DMS 273 treated with DMSO at 0.1 percent for 48 hours (cell line): ENCODE measurements at places on chromosomes 1 and 21.

DNA sequence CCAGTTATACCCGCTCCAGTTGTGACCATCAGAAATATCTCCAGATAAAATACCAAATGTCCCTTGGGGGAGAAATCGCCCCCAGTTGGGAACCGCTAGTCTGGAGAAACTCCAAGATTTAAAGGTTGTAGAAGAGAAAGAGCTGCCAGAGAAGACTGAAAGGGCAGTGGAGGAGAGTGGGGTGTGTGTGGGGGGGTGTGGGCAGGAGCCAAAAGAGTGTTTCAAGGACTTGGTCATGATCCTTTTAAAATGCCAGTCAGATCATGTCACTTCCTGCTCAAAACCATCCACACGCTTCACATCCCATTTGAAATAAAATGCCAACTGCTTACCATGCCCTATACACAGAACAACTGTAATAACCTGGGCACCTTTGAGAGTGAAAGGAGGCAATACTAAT, 3.4 kb upstream of the HEYL start:
- DNase-seq: no peak

- DNase-seq: no peak
These were observed 29.4 kb downstream of the SPATA17 start for GRCh38 chr1:217660353-217661062.

DNA sequence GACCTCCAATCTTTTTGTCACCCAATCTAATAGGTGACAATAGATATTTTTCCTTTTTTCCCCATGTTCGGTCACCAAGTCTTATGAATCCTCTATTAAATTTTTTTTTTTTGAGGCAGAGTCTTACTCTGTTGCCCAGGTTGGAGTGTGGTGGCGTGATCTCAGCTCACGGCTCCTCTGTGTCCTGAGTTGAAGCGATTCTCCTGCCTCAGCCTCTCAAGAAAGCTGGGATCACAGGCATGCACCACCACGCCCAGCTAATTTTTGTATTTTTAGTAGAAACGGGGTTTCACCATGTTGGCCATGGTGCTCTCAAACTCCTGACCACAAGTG, 42.5 kb upstream of the MTF1 start:
- no peak for DNase-seq

DNA sequence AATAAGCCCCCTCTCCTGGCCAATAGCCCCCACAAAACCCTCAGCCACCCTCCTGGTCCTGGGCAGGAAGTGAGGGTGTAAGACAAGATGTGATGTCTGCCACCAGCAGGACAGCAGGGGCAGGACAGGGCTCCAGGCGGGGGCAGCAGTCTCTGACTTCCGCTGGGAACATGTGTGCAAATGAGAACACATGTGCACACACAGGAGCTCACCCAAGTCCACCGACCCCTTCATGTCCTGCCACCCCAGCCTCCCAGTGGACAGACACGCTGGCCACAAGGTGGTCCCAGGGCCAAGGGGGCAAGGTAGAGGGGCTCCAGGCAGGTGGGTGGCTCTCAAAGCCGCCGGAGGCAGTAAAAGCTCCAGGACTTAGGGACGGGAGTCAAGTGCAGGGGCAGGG, 60.1 kb downstream of the KCNAB2 start:
- no peak for DNase-seq

- DNase-seq: no peak
These were observed 54.0 kb downstream of the TNR start for GRCh38 chr1:175689396-175689795.

DNA sequence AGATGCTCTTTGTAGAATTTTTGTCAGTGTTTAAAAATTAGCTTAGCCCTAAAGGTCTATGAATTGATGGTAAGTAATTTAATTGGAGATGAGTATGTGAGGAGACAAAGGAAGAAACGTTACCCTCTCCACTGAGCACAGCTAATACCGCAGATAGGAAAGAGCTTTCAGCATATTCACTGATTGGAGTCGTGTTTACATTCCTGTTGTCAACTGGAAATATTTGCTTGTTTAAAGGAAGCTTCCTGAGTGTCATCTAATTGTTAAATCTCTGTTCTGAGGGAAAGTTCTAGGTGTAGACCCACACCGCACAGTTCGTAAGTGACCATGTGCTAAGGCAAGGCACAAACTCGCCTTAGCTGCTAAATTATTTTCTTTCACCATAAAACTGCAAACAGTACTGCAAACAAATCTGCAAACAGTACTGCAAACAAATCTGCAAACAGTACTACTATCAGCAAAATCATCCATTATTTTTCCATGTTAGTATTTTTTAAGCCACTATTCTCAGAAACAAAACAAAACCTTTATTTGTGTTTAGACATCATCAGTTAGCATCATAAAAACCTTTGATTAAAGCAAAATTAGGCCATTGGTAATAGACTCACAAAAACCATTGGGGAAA, 32.6 kb downstream of the TOMM20 start:
- DNase-seq: no peak

GRCh38 chr1:77036560-77036959, 169.3 kb downstream of the ST6GALNAC5 start:
- DNase-seq: no peak

DNA sequence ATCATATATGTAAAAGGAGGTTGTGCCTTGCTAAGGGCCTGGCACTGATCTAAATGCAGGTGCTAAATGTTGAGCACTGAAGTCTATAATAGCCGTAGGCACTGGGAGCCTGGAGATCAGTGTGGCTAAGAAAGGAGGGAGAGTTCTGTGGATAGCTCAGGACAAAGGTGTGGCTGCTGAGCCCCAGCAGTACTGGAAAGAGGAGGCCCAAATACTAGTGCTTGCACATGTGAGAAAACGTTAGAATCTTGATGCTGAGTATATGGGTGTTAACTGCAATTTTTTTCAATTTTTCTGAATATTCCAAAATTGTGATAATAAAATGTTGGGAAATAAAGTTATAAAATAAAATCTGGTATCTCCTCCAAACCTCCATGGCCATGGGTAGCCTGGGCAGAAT, 62.5 kb upstream of the PTGFRN start:
- no peak for DNase-seq

GRCh38 chr21:14833666-14834351, 231.0 kb downstream of the NRIP1 start:
- no peak for DNase-seq

DNA sequence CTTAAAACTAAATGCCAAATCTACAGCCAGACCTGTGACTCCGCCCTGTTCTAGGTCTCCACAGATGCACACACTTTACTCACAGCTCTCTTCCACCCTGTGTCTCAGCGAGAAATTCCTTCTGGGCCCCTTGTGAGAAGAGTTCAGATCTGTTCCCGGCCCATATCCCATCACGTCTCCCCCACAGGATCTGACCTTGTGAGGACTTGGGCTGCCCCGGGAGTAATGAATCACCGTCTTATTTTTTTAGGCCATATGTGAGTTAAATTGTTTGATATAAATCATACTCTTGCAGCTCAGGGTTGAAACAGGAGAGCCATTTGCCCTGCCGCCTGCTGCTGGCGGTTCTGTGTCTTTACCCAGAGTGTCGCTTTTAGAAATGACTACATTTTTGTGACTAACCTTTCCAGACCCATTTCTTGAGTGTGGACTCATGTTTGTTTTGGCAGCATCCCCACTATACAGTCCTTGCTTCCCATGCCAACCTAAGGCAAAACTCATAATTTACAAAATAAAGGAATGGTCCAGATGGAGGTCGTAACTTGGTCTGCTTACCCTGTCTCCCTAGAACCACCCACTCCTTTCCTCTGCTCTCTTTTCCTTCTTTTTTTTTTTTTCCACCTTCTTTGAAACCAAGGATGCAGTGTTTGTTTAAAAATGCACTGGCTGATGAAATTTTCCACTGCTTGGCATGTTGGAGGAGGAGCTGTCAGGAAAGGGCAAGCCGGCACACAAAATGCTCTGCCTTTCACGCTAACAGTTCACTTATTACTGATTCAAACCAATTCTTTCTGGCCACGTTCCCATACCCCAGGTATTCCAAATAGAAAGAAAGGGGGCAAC, 98.0 kb upstream of the C1orf105 start:
- DNase-seq: peak; percentile 91
